Stimulated activated CD4-positive, alpha-beta T cell treated with anti-CD3 and anti-CD28 coated beads, TNF-alpha, amount 100 ng/mL, for 24 hours (primary cell): ENCODE measurements at places on chromosomes 1 and 21.

DNA sequence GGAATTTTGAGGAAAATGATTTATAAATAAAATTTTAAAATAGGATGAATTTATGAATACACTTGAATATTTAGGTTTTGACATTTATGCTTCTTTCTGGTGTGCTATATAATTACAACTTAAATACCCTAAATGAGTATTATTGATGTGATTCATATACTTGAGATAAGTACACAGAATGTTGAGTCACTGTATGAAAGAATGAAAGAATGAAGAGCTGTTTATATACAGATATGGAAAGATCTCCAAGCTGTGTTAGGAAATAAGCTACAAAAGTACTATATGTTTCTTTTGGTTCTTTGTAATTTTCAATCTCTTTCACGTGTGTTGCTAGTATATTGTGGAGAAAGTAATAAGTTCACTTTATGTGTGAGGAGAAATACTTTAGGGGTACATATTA lies 147.2 kb downstream of the RASAL2 start:
- no peak for DNase-seq

DNA sequence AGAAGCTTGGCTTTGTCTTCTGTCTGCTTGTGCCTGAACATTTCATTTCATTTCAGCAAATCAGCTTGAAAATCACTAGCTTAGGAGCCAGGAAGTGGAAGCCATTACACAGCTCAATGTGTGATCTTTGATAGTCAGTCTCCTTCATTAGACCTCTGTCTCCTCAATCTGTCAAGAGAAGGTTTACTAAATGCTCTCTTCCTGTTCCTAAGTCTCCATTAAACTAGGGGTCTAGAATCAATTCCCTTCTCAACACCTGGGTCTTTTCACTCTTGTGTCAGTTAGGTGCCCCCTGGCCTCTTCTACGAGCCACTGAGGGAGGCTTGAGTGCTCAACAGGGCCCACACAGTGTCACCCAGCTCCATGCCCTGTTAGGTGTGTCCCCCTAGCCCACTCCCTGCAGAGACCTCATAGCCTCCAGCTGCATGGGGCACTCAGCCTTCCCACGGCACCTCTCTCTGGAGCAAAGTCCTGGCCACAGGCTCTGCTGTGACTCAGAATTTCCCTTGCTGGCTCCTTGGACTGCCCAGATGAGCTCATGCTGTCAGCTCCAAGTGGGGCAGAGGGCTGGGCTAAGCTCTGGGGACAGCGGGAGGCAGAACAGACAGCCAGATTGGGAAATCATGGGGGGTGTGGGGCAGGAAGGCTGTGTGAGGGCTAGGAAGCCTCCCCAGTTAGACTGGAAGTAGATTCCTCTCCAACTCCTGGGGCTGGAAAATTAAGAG lies 115.7 kb upstream of the IPO9 start:
- no peak for DNase-seq

- no peak for DNase-seq
Measured at GRCh38 chr1:179021873-179022272, 3.8 kb upstream of the FAM20B start.

DNA sequence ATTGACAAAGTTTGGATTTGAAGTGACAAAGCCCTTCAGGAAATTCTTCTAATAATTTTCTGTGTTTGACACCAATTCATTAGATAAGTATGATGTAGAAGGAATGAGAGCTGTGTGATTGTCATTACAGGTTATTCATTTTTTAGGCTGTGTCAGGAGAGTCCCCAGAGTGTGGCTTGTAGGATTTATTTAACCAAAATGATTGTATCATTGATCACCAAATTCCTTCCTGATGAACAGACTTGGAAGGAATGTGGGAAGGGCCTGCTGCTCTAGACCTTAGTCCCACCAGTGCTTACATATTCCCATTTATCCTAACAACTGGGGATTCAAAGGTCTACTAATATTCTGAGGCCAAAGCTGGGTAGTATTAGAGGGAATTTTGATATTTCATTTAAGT lies 383.3 kb upstream of the KAZN start:
- DNase-seq, result no peak

- DNase-seq, result no peak
Measured at GRCh38 chr1:200668514-200669313, 993 bp downstream of the DDX59 start.
